Body of pancreas (tissue), 4 donors: ENCODE measurements at places on chromosomes 2 and 18.

DNA sequence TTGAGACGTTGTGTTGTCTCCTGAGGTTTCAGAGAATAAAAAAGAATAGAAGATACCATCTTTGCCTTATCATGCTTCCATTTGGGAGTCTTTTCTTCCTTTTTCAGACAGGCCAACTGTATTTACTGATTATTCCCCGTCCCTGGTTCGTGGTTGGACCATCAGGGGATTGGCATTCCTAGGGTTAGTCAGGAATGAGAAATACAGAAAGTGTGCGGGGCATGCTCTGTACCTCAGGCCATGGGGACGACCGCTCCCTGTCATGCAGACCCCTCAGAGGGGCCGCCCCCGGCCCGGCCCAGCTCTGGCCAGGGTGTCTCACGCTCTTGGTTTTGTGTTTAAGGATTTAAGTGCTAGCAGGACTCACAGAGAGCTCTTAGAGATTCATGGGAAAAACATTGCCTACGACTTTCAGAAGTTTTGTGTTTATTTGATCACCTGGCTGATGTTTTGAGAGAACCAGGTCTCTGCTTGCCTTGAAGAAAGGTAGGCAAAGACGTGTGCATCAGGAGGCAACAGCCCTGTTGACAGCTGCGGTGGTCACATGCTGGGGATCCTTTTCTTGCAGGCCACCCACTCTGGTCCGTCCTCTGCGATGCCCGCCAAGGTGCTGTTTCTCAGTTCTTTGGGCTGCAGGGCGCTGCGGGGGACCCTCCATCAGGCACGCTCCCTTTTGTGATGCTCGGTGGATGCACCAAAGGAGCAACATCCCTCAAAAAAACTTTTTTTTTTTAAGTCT, 317.8 kb downstream of the AGAP1 start:
- no peak for DNase-seq

DNA sequence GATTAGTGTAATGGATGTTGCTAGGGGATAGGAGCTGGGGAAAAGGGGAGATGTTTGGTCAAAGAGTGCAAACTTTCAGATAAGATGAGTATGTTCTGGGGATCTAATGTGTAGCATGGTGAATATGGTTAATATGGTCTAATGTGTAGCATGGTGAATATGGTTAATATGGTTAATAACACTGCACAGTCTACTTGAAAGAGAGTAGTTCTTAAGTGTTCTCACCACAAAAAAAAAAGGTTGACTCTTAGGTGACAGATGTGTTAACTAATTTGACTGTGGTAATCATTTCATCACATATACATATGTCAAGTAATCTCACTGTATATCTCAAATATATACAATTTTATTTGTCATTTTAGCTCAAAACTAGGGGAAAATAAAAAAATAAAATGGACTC, 121.3 kb upstream of the CD226 start:
- DNase-seq = no peak

GRCh38 chr18:55265130-55265675, 305.9 kb upstream of the CCDC68 start:
- no peak for DNase-seq

- DNase-seq = no peak
Observed at GRCh38 chr2:170423919-170424318, 246.0 kb downstream of the MYO3B start.

GRCh38 chr2:32835148-32835547, 111.6 kb upstream of the LTBP1 start:
- DNase-seq = no peak

GRCh38 chr2:14941151-14941631, 308.7 kb downstream of the LRATD1 start:
- DNase-seq = peak; percentile 9

DNA sequence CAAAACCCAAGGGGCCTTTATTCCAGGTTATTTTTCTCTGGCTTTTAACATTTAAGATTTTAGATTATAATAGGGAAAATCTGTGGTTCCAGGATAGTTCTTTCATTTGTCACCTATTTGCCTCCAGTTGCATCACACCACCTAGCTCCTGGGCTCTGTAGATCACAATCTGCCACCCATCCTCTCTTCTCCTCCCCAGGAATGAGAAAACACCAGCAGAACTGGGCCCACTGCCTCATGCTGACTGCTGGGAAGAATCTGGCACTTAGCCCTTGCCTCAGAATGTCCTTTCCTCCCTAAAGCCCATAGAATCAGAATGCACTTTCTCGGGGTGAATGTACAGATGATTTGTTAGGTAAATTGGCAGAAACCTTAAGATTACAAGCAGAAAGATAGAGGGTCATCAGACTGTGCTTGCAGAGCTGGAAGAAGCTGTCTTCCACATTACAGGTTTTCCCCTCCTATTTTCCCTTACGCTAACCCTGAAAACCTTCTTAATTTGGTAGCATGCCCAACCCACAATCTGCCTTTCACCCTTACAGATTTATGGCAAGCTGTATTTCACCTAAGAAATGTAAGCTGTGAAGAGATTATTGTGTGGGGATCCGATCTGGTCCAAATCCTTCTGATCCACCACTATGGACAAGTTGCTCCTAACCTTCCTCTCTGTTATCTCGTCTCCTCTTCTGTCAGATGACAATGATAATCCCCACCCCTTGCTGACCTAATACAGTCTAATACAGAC, 72.6 kb downstream of the LRRC30 start:
- no peak for DNase-seq

GRCh38 chr18:74799542-74799941, 201.9 kb downstream of the ZNF407 start:
- no peak for DNase-seq
